ENCODE measurements at places on chromosomes 5 and 9.

DNA sequence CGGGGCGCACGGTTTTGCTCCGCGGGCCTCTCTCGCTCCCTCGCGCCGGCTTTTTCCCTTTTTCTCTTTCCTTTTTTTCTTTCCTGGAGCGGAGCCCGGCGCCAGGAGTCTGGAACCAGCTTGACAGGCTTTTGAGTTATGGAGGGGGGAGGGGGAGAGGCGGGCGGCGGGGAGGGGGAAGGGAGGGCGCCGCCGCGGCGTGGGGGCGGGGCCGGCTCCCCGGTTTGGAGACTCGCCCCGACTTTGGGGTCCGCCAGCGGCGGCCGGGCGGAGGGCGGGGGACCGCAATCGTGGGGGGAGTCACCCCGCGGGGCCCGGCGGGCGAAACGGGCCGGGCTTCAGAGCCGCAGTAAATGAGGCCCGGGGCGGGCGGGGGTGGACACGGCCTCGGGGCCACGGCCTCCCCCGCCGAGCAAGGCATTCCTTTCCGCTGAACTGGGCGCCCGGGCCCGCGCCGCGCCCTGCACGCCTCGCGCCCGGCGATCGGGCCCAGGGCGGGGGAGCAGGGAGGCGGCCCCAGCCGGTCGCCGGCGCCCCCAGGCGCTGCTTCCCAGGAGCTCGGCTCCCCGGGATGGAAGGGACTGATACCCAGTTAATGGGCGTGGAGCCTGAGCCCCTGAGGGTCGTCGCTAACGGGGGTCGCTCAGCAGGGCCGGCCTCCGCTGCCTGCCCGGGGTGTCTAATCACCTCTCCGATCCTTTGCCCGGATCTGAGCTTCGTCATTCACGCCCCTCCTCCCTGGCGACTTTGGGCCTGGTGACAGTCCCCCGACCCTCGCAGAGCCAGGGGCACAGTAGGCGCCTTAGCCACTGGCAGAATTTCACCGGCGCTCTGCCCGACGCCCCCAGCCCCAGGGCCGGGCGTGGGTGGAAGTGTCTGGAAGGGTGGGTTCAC is 138.1 kb downstream of the C9orf50 start:
- DNase-seq: peak; percentile 44

DNA sequence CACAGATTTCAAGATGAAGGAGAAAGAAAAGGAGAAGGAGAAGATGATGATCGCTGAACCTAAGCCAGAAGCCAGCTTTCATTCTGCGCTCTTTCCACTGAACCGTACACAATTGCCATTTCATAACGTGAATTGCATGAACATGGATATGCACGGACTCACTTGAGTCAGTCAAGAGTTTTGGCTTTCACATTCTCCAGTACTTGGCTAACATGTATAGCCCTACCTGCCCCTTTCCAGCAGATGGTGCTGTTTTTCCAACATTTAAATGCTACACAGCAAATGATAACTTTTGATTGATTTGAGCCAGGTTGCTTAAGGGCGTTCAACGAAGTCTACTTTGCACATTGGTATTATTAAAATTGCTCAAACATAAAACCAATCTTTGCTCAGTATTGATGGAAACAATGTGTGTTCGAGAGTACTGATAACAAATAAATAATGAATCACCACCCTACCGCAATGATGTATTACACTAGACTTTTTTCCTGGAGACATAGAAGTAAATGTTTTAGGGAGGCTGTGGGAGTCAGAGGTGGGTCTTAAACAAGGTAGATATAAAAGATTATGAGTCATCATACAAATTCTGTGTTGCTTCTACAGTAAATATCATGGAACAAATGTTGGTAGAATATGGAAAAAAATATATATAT is 196.4 kb downstream of the TRPM3 start:
- peak; percentile 2 for DNase-seq

DNA sequence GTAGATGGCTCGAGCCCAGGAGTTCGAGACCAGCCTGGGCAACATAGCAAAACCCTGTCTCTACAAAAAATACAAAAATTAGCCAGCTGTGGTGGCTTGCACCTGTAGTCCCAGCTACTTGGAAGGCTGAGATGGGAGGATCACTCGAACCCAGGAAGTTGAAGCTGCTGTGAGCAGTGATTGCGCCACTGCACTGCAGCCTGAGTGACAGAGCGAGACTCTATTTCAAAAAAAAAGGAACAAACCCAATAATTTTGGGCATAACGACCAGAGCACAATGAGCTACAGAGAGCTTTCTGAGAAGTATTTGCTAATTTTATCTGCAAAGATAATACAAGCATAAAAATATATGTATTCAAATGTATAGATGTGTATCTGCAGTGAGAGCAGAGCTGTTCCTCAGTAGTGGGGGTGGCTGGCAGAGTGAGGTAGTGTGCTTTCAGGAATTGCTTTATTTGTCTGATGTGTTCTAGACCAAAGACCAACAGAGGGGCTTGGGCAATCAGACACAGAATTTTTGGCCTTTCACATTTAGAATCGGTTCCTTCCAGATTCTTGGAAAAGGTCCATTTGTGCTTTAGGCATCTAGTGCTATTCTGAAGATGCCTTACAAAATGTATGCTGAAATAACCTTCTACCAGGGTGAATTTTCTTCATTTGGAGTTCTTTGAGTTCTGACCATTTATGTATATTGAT is 5.2 kb downstream of the DOCK8 start:
- no peak for DNase-seq

DNA sequence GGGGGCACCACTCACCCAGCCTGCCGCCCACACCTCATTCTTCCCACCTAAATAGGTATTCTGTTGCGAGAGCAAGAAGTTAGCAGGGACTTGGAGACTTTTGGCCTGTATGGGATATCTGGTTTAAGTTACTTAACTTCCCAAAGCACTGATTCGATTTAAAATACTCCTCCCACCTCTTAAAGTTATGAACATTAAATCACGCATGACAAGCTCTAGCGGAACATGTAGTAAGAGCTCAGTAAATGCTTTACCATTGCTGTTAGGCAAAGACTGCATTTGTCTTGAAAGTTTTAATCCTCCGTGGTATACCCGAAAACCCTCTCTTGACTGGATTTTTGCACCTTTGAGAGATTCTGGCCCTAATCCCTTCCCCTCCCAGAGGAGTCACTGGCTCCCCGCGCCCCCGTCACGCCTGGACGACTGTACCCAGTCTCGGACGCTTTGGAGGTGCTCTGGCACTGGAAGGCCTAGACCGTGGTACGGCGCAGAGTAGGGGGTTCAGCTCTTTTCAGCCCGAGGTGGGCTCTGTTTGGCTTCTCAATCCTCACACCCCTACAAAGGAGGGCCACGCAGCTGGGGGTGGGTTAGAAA is 4.4 kb downstream of the GDNF start:
- DNase-seq: no peak

GRCh38 chr5:56527174-56527573 is 288.2 kb upstream of the MAP3K1 start:
- DNase-seq: no peak

DNA sequence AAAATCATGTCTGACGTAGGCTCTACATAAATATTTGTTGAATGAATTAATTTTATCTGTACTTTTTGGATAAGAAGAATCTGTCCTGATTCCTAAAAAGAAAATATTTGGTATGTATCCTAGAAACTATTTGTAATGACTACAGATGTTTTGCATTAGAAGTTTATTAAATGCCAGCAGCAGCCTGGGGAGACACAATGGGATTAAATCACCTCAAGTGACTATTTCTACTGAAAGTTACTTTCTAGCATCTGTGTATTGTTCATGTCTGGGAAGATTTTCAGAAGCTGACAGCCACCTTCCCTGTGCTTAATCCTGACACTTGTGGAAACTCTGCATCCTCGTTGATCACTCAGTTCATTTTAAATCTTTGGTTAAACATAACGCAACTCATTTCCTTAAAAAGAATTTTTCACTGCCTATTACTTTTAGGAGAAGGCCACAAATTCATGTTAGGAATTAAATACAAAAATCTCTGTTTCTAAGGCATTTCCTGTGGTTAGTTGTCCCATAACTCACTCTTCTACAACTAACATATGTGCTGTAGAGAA is 209.3 kb upstream of the PPP1R2B start:
- DNase-seq: no peak

GRCh38 chr5:128870923-128871322 is 94.4 kb upstream of the SLC27A6 start:
- DNase-seq: no peak

DNA sequence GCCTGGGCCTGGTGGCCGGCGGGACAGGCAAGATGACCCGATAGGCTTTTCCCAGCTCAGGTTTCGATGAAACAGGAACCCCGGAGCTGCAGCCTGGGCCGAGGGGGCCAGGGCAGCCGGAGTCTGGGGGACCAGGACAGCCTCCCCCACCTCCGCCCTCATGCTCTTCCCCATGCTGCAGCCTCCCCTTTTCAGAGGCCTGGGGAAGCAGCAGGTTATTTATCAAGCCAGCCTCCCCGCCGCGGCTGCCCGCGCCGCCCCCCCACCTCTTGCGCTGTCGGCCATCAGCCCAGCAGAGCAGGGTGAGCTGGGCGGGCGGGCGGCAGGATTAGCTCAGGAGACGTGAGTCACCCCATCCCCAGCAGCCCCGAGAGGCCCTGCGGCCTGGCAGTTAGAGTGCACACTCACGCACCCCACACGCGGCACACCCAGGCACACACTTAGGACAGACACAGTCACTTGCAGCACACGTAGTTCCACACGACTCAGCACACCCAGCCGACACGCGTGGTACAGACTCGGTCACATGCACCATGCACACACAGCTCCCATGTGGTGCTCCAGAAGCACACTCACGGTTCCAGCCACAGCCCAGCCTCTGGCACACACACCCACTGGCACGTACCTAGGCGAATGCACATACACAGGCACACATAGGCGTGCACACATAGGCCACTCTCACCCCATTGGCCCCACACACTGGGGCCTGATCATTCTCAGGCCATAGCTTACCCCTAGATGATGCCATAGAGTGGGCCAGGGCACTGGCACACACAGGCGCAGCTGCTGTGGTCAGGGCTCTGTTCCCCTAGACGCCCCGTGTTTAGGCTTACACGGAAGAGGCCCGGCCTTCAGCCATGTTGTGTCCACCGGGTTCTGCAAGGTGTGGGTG is 13.0 kb downstream of the CXXC5 start:
- peak; percentile 82 for DNase-seq

GRCh38 chr5:65020492-65020891 is 251.8 kb downstream of the CWC27 start:
- DNase-seq: no peak

DNA sequence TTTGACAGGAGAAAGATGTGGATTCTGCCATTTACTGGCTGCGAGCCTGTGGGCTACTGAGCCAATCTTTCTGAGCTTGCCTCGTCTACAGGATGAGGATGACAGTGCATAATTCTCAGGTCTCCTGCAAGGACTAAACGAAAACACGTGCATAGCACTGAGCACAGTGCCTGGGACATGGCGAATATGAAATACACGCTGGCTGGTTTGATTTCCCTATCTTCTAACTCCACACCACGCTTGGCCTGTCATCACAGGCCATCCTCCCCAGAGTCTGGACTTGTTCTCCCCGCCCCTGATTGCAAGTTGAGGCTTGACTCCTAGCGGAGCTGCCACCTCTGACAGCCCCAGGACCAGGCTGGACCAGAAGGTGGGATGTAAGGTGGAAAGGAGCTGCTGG is 37.9 kb downstream of the ARPC5L start:
- DNase-seq: no peak
